ENCODE measurements at places on chromosomes 13 and 19.

DNA sequence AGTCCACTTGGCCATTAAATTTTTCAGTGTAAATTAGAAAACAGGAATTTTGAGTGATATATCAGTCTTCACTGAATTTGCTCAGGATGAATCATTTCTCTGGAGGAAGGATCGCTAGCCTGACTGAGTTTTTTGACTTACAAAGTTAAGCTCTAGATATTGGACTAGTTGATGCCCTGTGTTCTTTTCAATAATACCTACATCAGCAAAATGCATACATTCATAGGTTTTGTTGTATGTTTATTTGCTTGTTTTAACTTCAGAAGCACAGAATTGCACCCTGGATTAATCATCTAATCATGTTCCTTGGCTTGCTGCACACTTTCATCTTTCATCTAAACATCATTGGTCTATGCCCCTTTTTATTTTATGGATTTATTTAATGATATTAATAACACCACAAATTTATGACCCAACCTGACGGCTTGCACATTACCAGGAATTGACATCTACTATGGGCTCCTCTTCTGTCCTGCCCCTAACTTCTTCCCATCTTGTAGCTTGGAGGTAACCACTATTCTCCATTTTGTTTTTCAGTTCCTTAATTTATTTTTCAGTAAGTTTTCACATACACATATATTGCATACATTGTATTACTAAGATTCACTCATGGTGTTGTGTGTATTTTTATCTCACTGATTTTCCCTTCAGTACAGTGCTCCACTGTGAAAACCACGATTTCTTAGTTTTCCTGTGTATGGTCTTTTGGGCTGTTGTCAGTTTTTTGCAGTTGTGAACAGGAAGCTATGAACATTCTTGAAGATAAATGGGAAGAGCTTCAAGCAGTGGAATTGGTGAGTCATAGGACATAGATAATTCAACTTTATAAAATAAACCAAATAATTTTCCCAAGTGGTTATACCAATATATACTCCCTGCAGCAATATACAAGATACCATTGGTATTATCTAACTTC is 23.3 kb downstream of the COMMD6 start:
- DNase-seq = no peak

- peak; percentile 28 for DNase-seq
These were observed 640 bp downstream of the ZSCAN5A start for GRCh38 chr19:56314018-56314380.

- DNase-seq = no peak
These were observed 75.9 kb downstream of the ESD start for GRCh38 chr13:46721054-46721453.

DNA sequence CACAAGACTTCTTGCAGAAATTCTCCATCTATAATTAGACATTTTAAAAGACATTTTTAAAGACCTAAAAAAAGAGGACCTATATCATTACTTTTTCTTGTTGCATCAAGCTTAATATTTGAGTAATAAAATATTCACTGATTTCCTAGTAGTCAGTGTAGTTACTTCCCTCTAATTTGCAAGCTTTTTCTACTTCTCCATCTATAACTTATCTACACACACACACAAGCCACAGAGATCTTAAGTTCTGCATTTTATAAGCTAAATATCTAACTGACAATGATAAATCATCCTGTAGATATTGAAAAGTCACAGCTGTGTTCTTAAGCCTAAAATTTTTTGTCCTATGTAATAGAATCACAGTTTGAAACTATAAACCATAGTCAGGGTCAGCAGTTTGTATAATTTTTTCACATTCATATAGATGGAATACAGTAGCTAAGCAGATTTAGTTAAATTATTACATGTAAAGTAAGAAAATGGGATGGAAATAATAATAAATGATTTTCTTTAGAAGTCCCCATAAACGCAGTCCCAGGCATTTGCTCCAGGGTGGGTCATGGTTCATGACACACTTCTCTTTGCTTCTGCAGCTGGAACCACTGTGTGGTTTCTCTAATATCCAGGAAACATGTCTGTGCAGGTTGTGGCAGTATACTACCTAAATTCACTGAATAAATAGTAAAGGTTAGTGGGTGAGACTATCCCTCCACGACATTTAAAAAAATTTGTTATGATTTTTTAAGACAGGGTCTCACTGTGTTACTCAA is 60.2 kb downstream of the ESD start:
- DNase-seq = no peak

All from H54 (cell line).